ENCODE measurements at places on chromosomes 16 and 17. TPM values are rescaled to one million over a fixed set of nuclear protein-coding genes. Genes with fewer than 3 reads are reported as not detected.

DNA sequence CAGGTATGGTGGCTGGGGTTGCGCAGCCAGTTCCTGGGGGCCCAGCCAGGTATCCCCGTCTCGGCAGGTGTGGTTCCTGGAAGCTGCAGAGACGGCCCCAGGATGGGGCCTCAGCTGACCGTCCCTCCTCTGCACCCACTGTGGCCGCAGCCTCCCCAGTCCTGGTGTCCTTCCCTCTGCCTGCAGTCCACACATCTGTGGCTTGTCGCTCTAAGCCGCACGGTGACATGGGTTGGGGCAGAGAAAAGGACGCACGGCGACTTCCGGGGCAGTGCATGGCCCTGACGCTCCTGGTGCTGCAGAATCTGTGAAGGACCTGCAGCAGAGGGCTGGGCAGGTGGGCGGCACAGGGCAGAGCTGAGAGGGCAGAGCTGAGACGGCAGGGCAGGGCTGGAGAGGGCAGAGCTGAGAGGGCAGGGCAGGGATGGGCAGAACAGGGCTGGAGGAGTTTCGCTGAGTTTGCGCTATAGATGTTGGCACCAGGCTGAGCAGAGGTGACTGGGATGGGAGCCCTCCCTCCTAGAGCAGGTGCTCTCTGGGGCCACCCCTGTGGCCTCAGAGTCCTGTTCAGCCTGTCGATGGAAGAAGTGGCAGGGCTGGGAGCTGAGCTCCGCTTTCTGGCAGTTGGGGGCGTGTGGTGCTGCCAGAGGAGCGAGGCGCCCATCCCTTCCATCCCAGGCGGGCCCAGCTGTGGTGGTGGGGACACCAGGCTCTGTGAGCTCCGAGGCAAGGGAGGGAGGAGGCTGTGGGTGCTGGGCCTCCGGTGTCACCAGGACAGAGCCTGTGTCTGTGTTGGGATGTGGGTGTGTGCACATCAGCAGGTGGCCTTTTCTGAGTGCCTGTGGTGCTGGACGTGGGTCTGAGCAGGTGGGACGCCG lies 23.0 kb downstream of the TSC2 start:
- DNase-seq: no peak

Gene ENPP7
- polyA plus RNA-seq: not detected

Gene PRAC1
- 18.0 TPM for polyA plus RNA-seq

DNA sequence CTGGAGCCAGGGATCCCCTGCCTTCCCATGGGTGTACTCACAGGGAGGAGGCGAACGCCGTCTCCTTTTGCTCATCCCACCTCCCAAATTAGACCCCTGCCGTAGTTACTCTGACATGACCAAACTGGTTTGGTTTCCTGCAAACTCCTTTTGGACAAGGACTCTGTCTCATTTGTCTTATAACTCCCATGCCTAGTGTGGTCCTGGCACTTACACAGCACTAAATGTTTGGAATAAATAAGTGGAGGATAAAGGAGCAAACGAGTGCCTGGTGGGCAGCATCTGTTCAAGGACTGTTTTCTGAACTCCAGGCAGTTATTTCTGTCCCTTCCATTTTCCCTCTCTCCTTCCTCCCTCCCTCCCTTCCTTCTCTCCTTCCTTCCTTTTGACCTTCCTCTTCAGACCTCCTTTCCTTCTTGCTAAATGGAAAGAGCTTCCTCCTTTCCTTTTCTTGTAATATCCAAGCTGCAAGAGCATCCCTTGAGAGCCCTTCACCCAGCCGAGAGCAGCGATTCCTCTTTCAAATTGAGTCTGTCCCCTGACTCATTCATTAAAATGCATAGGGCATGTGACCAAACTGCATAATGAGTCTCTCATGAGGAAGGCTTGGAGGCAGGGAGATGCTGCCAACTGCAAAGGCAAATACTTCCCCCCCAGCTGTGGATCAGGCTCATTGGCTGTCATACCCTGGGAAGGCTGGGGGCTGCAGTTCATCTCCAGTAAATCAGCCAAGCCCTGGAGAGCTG lies 36.8 kb downstream of the CHD9 start:
- peak; percentile 64 for DNase-seq

Gene SRP68
- 54.8 TPM for polyA plus RNA-seq

Gene MT1F
- polyA plus RNA-seq: 10.3 TPM

GRCh38 chr17:1792495-1793446 lies 30.9 kb downstream of the SERPINF1 start:
- no peak for DNase-seq

GRCh38 chr17:410543-411401 lies 58.2 kb upstream of the RPH3AL start:
- DNase-seq: no peak
